ENCODE measurements at places on chromosomes 12 and 14. TPM values are rescaled to one million over a fixed set of nuclear protein-coding genes. Genes with fewer than 3 reads are reported as not detected.

Gene LMO3
- under 0.01 TPM for total RNA-seq

Gene BHLHE41
- 0.09 TPM for total RNA-seq

Gene KIF21A
- 8.6 TPM for total RNA-seq

Gene B4GALNT1
- total RNA-seq, result 0.18 TPM

Gene GPRC5A
- total RNA-seq, result 36.0 TPM

Gene ESPL1
- 5.9 TPM for total RNA-seq

Gene KRT6C
- total RNA-seq, result not detected

Gene GYS2
- not detected for total RNA-seq

Gene TAS2R43
- 1.5 TPM for total RNA-seq

Gene ZFYVE26
- total RNA-seq, result 15.3 TPM

Gene PGAM5
- 51.5 TPM for total RNA-seq

Gene AMDHD1
- not detected for total RNA-seq

Gene DDX24
- total RNA-seq, result 94.9 TPM

Gene AHNAK2
- 78.0 TPM for total RNA-seq

Gene KIF5A
- under 0.01 TPM for total RNA-seq

Gene SCN8A
- total RNA-seq, result 5.7 TPM

Gene IQSEC3
- total RNA-seq, result not detected

Gene TAS2R14
- total RNA-seq, result 2.7 TPM

Gene PLA2G1B
- total RNA-seq, result not detected

Gene RNASE3
- total RNA-seq, result not detected

Gene AP1G2
- 13.3 TPM for total RNA-seq

Gene TESPA1
- not detected for total RNA-seq

Gene PZP
- 1.5 TPM for total RNA-seq

Gene TAS2R10
- 0.66 TPM for total RNA-seq

Gene FGF23
- total RNA-seq, result not detected

Measured in endothelial cell of coronary artery (primary cell).